ENCODE measurements at places on chromosomes 4 and X.
A peak's percentile ranks its signal among the peaks of the same experiment; 100 is the strongest.

GRCh38 chrX:9729171-9729885, 36.3 kb downstream of the GPR143 start:
- H3K36me3 ChIP-seq: peaks cover 3% of the 10 kb centered on the region
- H3K4me1 ChIP-seq: peaks cover 3% of the 10 kb centered on the region
- no peak overlapping the region for H3K4me3 ChIP-seq
- peaks cover 2% of the 10 kb centered on the region for H3K27me3 ChIP-seq
- no peak overlapping the region for H3K27ac ChIP-seq
- no peak for DNase-seq

DNA sequence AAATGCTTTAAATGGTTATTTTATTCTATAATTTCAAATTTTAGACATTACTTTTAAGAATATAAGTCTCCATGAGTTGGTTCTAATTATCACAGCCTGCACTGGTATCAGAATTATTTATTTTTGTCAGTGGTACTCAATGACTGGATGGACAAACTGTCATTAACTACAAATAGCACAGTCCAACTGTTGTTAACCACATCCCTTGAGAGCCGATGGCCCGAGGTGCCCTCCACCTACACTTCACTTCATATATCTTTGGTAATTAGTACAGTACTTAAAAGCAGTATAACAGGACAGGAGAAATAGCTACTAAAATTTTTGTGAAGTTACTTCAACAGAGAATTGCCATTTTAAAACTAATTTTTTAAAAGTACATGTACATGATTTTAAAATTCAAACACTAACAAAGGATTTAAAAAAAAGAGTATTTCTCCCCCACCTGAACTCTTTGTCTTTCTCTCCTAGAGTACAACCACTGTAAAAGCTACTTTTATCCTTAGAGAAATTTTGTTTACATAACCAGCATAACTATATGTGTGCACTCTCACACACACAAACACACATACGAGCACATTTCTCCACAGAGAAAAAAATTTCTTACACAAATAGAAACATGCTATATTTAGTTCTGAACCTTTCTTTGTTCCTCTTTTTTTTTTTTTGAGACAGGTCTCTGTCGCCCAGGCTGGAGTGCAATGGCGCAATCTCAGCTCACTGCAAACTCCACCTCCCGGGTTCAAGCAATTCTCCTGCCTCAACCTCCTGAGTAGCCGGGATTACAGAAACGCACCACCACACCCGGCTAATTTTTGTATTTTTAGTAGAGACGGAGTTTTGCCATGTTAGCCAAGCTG, 6.5 kb downstream of the TIFA start:
- peak overlapping the region; percentile 70 for H3K27ac ChIP-seq
- no peak overlapping the region for H3K4me3 ChIP-seq
- no peak for DNase-seq

DNA sequence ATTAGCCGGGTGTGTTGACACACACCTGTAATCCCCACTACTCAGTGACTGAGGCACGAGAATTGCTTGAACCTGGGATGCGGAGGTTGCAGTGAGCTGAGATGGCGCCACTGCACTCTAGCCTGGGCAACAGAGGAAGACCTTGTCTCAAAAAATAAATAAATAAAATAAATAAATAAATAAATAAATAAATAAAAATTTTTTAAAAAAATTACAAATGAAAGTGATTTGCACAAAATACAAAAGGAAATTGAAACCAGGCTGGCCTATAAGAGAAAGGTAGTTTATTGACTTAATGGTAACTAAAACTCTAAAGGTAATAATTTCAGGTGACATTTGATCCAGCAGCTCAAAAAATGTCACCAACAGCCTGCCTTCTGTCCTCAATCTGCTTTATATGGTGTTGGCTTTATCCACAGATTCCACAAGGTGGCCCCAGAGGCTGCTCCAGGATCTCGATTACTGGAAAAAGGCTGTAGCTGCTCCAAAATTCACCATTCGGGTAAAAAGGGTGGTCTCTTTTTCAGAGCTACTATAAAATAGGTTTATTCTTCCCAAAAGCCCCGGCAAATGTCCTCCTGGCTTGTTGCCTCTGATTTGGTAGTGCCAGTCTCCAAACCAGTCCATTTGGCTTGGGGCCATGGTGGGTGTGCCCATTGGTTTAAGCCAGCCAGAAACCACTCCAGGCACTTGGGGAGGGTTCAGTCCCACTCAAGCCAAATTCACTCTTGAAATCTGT, 61.4 kb upstream of the TRIM2 start:
- peaks cover 14% of the 10 kb centered on the region for H3K27me3 ChIP-seq
- DNase-seq: peak; percentile 75
- no peaks in the 10 kb centered on the region for H3K36me3 ChIP-seq
- H3K4me1 ChIP-seq: peaks cover 7% of the 10 kb centered on the region
- no peak overlapping the region for H3K4me3 ChIP-seq

GRCh38 chr4:47135210-47135609, 103.8 kb downstream of the GABRB1 start:
- H3K27me3 ChIP-seq: no peaks in the 10 kb centered on the region
- H3K36me3 ChIP-seq: no peaks in the 10 kb centered on the region
- no peak overlapping the region for H3K4me3 ChIP-seq
- no peak overlapping the region for H3K27ac ChIP-seq

- no peak overlapping the region for H3K4me3 ChIP-seq
- no peaks in the 10 kb centered on the region for H3K27me3 ChIP-seq
- no peak overlapping the region for H3K27ac ChIP-seq
- H3K36me3 ChIP-seq: no peaks in the 10 kb centered on the region
Observed at GRCh38 chrX:29870608-29871007, 344.8 kb upstream of the MAGEB2 start.

DNA sequence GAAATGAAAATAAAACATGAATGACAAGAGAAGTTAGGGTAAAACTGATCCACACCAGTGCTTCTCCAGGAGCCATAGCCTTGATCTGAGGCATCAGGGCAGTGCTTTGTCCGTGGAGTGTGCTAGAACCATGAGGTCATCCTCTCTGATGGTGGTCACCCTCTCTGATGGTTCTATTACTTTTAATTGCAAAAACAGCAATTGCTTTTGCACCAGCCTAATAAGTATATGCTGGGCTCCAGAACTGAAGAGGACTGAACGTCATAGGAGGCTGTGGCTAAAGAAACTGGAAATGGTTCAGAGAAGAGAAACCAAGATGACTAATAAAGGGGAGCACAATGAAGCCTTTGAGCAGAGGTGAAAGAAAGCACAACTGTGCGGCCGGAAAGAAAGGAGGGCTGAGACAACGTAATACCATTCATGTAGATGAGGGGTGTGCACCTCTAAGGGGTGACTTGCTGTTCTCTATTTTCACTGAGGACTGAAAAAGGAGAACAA, 17.0 kb upstream of the TMEM154 start:
- peak overlapping the region; percentile 21 for H3K27ac ChIP-seq
- H3K4me1 ChIP-seq: peaks cover 13% of the 10 kb centered on the region
- no peaks in the 10 kb centered on the region for H3K27me3 ChIP-seq
- DNase-seq: peak; percentile 72
